ENCODE measurements at places on chromosomes 6 and 20. TPM values are rescaled to one million over a fixed set of nuclear protein-coding genes. Genes with fewer than 3 reads are reported as not detected.

- DNase-seq, result no peak
Observed at GRCh38 chr20:59895908-59896307, 37.5 kb downstream of the SYCP2 start.

Gene VWA7
- 5.5 TPM for total RNA-seq

Gene GGT7
- 27.3 TPM for total RNA-seq

Gene HLA-G
- not detected for total RNA-seq

- peak; percentile 64 for DNase-seq
Observed at GRCh38 chr20:24027229-24027628, 38.6 kb upstream of the GGTLC1 start.

DNA sequence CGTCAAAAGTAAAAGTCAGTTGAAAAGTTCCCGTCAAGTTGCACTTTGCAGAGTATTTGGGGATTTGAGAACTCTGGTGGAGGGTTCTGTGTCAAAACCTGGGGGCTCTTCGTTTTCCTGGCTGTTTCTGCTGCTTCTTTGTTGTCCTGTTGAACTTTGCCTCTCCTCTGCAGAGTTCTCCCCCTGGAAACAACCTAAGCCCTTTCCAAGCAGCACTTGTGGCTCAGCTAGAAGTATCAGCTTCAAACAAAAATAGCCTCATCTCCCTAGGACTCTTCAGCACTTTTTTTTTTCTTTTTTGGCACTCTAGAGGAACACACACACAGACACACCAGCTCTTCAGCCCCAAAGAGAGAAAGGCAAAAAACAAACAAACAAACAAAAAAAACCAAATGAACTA is at the start of gene TRDN:
Gene TRDN (minus strand): TSS at position 169 of the 400 bp plus-strand sequence. CDS start 175 bp downstream, outside the sequence.
- no peak for DNase-seq

Gene MAP7
- 37.0 TPM for total RNA-seq

DNA sequence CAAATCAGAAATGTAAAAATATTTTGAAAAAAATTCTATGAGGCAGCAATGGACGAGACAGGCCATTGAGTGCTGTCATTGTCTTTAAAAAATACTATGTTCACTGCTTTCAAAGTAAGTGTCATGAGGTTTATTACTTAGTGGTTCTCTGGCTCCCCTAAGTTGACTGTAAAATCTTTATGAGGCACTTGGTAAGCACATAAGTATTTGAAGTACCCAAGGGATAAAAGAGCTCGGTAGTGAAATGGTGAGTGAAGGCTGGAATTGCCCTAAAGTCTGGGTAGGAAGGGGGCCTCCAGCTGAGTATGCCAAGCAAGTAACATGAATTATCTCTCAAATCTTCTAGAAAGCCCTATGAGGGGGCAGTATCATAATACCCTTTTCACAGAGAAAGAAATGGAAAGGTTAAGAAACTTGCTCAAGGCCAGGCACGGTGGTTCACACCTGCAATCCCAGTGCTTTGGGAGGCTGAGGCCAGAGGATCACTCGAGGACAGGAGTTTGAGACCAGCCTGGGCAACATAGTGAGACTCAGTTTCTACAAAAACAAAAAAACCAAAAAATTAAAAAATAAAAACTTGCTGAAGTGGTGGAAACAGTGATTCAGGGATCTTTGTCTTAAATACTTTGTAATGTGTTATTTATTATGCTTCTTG is 5.5 kb upstream of the CTCFL start:
- DNase-seq, result no peak

Gene CST5
- not detected for total RNA-seq

DNA sequence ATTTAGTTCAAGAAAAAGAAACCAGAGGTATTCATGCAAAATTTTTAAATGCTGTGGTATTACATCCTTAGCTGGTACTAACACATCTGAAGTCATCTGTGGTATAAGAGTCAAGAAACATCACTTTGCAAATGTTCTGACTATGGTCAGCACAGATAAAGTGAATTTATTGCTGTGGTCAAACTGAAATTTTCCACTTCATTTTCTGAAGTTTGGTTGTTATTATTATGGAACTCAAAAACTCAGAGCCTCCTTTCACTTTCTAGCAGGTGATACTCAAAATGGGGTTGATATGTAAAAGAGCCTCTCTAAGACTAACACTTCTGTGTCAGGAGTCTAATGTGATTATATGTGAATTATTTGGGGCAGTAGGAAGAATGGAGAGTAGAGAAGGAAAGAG is 257.8 kb downstream of the RNGTT start:
- DNase-seq, result no peak

GRCh38 chr20:63096681-63097335 is 90.0 kb upstream of the BHLHE23 start:
- peak; percentile 26 for DNase-seq

- DNase-seq, result no peak
Observed at GRCh38 chr6:5108068-5108467, 22.9 kb downstream of the PPP1R3G start.

Gene TMC2
- not detected for total RNA-seq

DNA sequence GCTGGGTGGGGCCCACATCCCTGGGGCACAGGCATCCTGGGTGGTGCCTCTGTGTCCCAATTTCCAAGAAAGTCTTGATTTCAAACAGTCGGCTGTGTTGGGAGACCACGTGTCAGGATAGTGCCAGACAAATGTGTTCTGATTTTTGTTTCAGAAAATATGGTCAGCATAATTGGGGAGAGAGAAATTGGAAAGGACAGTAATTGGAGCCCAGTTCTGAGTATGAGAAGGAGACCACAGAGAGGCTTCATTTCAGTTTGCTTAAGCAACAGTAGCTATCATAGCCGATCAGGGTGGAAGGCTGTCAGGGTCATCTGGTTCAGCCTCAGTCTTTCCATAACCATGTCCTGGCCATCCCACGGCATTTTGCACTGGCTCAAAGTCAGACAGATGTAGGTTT is 220.7 kb downstream of the CDC5L start:
- no peak for DNase-seq

DNA sequence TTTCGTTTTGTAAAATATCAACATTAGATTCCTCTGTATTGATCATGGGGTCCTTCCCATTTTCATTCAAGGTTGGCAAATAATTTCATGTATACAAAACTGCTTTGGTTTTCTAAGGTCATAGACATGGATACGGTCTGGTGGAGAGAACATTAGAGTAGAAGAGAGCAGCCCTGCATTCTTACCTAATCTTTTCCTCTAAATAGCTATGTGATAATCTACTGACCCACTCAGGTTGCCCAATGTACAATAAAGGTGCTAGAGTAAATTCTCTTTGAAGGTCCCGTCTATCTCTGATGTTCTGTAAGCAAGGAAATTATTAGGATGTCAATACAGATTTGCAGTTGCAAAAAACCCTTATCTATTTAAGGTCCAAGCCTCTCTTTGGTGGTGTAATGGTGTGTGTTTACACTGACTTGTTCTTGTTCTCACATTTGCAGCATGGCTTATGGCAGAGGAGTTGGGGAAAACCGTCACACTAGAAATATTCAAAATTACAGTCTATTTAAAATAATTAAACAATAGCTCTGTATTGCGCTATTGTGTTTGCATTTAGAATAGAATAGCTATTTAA is 31.2 kb upstream of the NOX3 start:
- no peak for DNase-seq

- DNase-seq, result no peak
Observed at GRCh38 chr6:37340639-37340943, 13.2 kb upstream of the RNF8 start.

DNA sequence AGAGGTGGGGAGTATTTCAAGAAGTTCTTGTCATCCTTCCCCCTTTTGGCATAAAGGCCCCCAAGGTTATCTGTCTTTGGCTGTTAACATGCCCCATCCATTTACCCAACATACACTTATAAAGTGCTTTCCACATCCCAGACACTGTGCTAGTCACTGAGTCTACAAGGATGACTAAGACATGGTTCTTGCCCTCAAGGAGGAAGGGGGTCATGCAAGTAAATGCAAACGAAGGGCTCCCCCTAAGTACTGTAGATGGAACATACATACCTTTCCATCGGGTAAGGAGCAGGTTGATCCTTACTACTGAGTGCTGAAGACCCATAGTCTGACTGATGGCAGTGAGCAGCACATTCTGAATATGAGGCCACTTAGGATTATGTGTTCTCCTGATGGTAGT is 38.3 kb downstream of the HECA start:
- no peak for DNase-seq

- no peak for DNase-seq
Observed at GRCh38 chr6:132643547-132643946, 15.4 kb downstream of the TAAR1 start.

DNA sequence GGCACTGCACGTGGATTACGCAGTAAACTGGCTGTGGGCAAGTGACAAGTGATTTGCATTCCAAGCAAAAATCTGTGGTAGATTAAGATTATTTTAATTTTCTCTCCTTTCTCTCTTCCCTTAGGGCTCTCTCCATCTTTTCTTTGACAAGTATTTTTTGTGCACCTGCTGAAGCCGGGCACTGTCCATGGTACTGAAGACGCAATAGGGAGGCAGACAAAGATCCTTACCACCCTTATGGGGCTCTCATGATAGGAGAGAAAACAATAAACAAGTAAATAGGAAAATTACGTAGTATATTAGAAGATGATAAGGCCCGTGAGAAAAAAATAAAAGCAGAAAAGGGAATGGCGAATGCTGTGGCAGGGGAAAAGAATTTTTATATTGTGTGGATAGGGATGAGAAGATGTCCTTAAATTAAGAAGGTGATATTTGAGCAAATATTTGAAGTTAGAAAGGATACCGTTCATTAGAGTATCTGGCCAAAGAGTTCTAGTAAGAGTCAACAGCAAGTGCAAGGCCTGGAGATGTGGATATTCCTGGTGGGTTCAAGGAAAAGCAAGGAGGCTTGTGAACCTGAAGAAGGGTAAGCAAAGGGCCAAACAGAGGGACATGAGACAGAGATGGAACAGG is 146.0 kb downstream of the LAMP5 start:
- DNase-seq, result no peak

- peak; percentile 82 for DNase-seq
Observed at GRCh38 chr6:56370127-56370540, 122.8 kb upstream of the COL21A1 start.

Gene MRAP2
- 5.3 TPM for total RNA-seq

GRCh38 chr6:14831937-14832336 is 413.9 kb upstream of the JARID2 start:
- DNase-seq, result no peak

DNA sequence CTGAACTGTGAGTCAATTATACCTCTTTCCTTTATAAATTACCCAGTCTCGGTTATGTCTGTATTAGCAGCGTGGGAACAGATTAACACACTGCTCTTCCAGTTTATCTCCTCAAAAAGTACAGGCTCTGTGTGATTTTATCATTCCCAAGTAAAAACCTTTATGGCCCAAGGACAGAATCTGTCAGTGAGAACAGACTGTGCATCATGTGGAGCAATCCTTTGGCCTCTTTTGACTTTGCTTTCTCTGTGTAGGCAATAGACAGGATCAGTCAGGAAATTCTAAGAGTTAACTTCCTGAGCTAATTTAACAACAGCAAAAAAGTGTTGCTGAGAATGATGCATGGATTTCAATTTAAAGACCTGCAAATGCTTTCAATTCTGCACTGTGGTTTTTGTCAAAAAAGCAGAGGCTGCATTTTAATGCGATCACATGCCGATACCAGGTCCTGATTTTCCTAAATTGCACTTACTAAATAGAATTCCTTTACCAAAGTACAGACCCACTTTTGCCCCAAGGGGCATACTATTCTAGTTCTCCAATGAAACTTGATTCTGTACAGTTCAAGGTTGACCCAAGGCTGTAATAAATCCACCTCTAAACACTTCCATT is 246.7 kb upstream of the MARCKS start:
- no peak for DNase-seq

GRCh38 chr6:71651636-71652035 is 234.7 kb upstream of the RIMS1 start:
- no peak for DNase-seq

- DNase-seq, result no peak
Observed at GRCh38 chr20:32988008-32988407, 16.2 kb downstream of the SUN5 start.

GRCh38 chr6:137233911-137234863 is 15.0 kb upstream of the IFNGR1 start:
- DNase-seq, result no peak

Gene TRMT11
- total RNA-seq, result 27.4 TPM

Gene CTCFL
- total RNA-seq, result not detected

DNA sequence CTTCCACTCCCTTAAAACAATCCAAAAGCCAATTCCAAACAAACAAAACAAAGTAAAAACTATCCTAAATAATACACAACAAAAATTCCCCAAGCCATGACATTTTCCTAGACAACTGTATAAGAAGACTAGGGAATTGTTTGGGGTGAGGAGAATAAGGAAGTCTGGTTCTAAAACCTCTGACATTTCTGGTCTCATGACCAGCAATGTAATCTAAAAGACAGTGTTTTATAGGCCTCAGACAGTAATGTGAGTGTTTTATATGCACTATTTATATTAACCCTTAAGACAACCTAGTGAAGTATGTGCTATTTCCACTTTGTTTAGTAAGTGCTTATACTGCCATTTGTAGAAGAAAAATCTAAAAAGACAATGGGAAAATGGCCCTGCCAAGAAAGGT is 13.0 kb upstream of the RCAN2 start:
- DNase-seq, result no peak

GRCh38 chr20:62011938-62012534 is 53.6 kb downstream of the TAF4 start:
- DNase-seq, result no peak

DNA sequence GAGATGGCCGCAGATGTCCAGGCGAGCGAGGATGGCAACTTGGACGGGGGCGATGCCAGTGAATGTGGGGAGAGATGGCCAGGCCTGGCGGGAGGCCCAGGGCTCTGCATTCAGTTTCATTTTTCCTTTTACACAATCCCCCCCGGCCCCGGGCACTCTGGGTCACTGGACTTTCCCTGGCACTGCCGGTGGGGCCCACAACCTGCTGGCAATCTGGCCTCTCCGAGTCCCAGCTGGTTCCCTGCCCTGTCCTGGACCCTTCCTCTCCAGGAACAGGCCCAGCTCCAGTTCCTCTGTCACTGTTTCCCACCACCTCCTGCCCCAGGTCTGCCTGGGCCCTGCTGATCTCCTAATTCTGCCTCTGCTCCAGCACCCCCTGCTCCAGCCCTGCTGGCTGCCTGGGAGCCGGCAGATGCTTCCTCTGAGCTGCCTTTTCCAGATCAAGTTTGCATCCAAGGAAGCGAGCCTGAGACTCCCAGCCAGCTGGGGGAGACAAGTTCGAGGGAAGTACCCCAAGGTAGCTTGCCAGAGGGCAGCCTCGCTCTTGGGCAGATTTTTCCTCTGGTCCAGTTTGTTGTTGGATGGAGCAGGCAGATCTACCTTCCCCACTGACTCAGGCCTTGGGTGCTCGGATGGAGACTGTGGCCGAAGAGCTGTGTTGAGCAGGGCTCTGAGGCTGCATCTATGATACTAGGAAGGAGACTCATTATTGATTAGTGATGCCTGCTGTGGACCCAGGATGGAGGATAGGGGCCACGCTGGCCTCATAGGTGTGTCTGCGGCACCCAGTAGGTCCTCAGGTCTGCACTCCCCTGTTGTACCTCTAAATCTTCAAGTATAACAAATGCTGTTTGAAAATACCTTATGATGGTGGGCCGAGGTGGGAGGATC is 83.2 kb downstream of the CEBPB start:
- DNase-seq, result no peak

Gene SEMG1
- total RNA-seq, result not detected

- DNase-seq, result peak; percentile 92
Observed at GRCh38 chr6:3990692-3991491, 88.0 kb downstream of the FAM217A start.

All from ureter (tissue), 1 donor.